ENCODE measurements at places on chromosomes 7 and 10. TPM values are rescaled to one million over a fixed set of nuclear protein-coding genes. Genes with fewer than 3 reads are reported as not detected.

DNA sequence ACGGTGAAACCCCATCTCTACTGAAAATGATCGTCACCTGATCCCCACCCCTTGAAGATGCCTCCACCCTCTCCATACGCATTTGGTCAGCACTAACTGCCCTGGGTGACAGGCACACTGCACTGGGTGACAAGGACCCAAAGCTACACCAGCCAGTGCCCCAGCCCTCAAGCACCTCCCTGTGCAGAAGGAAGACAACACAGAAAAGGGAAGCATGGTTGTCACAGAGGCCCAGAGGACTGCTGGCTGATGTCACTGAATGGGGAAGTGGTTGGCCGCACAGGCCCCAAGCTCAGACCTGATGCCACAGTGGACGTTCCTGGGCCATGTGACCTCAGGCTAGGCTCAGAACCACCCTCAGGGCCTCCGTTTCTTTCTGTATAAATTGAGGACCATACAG lies 4.2 kb upstream of the PILRA start:
- H3K27ac ChIP-seq = no peak overlapping the region
- H3K27me3 ChIP-seq = no peaks in the 10 kb centered on the region
- H3K36me3 ChIP-seq = no peaks in the 10 kb centered on the region
- no peak overlapping the region for H3K4me3 ChIP-seq
- DNase-seq = no peak

DNA sequence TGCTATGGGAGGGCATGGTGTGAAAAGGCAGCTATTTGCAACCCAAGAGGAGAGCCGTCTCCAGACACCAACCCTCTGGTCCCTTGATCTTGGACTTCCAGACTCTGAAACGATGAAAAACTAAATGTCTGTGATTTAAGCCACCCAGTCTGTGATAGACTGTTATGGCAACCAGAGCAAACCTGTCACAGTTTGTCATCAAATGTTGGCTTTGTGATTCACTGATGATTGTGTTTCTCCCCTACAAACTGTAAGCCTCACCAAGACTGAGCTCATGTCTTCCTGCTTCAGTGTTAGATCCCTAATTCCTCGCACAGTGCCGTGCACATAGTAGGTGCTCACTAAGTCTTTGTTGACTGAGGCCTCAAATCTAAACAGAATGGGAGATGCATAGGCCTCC lies 224.6 kb upstream of the PITRM1 start:
- H3K4me3 ChIP-seq = no peak overlapping the region
- H3K4me1 ChIP-seq = no peaks in the 10 kb centered on the region
- no peak overlapping the region for H3K27ac ChIP-seq
- no peak for DNase-seq

The EGFR gene
- total RNA-seq = 55.1 TPM

DNA sequence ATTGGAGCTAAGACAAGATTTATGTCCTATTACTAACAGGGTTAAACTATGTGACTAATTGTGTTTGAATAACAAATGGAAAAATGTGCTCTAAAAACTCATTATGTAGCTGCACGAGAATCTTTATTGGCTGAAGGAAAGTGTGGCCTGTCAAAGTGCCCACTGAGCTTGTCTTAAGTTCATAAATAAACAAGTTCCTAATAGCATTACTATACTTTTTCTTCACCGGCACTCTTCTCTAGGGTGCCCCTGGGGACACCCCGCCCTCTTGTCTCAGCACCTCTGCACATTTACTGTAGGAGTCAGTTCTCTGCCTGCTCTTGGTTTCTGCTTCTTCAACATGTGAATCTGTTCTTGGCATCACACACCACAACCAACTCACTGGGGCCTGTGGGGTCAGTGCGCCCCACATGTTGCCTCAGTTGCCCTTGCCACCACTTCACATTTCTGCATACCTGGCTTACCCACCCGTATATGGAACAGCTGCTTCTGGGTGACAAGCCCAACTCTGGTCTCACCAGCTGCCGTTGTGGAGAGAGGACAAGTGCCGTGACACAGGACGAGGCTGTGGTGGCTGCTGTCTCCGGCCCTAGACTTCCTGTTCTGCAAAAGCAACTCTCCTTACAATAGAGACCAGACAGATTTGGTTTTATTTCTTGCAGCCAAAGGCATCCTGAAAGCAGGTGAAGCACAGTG lies 96.3 kb upstream of the DDC start:
- H3K4me3 ChIP-seq = no peak overlapping the region
- no peaks in the 10 kb centered on the region for H3K27me3 ChIP-seq
- no peaks in the 10 kb centered on the region for H3K36me3 ChIP-seq

DNA sequence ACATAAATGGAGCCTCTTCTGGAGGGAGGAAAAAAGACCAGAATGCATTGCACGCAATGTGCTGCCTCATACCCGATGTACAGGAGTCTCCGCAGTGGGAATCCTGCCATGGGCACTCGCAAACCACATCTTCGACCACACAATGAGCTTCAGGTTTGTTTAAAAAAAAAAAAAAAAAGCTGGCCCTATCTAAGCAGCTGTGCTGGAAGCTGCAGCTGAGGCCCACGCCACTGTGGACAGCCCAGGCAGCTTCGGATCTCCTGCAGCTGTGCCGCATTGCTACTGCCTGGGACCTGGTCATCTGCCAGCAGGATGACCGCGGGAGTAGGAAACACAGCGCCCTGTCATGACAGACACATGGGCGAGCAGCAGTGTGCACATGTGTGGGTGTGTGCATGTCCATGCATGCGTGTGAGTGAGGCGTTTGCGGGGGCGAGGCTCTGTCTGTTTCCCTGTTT lies 26.0 kb downstream of the EN2 start:
- H3K4me3 ChIP-seq = no peak overlapping the region
- H3K27me3 ChIP-seq = no peaks in the 10 kb centered on the region
- no peaks in the 10 kb centered on the region for H3K4me1 ChIP-seq
- H3K27ac ChIP-seq = no peak overlapping the region

The SFRP4 gene
- not detected for total RNA-seq

- H3K4me3 ChIP-seq = no peak overlapping the region
- H3K27ac ChIP-seq = no peak overlapping the region
- no peaks in the 10 kb centered on the region for H3K36me3 ChIP-seq
- no peaks in the 10 kb centered on the region for H3K27me3 ChIP-seq
- no peak for DNase-seq
Observed at GRCh38 chr7:99808766-99809165, 19.0 kb upstream of the CYP3A43 start.

- no peaks in the 10 kb centered on the region for H3K36me3 ChIP-seq
- no peak for DNase-seq
- H3K4me3 ChIP-seq = no peak overlapping the region
Observed at GRCh38 chr7:67343114-67343513, 346.5 kb downstream of the TYW1 start.

DNA sequence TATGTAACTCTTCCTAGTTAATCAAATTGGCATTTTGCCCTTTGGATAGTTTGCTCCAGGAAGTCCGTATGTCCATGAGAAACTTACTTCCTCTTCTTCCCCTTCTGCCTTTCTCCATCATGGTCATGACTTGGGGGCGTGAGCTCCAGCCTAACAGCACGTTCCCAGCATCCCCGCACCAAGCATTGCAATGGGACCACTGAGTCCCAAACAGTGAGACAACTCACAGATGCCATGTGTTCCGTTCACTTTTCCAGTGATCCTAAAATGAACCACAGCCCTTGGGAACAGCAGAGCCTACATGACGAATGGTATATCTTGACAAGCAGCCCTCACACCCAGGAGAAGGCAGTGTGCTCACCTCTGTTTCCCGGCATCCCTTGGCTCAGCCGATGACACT lies 10.7 kb downstream of the BTBD16 start:
- H3K27me3 ChIP-seq = no peaks in the 10 kb centered on the region
- no peaks in the 10 kb centered on the region for H3K36me3 ChIP-seq
- no peak overlapping the region for H3K4me3 ChIP-seq
- DNase-seq = no peak
- H3K27ac ChIP-seq = no peak overlapping the region

DNA sequence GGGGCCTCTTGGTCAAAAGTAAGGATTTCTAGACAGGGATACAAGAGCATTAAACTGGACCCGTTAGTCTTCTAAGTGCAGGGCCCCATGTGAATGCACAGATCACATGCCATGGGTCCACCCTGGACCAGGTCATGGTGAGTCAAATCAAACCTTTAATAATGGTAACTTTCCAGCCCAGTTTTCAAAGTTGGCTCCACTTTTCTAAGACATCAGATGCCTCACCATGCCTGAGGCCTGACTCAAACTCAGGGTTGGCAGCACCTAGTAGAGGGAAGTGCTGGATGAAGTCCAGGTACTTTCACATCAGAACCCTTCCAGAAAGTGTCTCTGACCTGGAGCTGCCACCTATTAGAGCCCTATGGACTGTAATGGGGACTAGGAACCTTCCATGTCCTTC lies 9.7 kb upstream of the SMIM30 start:
- no peak overlapping the region for H3K4me3 ChIP-seq
- no peak overlapping the region for H3K27ac ChIP-seq
- no peaks in the 10 kb centered on the region for H3K4me1 ChIP-seq
- DNase-seq = no peak
- H3K36me3 ChIP-seq = no peaks in the 10 kb centered on the region

DNA sequence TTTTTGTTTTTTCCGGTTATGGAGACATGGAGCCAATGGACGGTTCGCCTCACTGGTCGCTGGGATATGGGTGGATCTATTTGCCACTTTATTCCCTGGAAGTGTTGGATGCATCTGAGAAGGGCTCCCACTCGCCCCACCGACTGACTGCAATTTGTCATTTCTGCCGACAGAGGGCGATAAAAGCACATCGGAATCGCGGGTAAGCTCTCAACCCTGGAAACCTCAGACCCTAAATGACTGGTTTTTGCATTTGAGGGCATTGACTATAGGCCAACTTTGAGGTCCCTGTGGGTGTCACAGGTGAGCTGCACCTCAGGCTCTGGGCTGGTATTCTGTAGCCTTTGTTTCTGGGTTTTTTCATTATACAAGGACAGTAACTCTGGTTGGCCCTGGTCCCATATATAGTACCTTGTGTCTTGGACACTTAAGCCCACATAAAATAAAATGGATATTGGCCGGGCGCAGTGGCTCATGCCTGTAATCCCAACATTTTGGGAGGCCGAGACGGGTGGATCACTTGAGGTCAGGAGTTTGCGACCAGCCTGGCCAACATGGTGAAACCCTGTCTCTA lies 11.9 kb upstream of the OPALIN start:
- peak; percentile 66 for DNase-seq
- H3K4me3 ChIP-seq = peak overlapping the region; percentile 27
- H3K36me3 ChIP-seq = no peaks in the 10 kb centered on the region
- H3K27ac ChIP-seq = no peak overlapping the region
- no peaks in the 10 kb centered on the region for H3K27me3 ChIP-seq

The CALML3 gene
- total RNA-seq = 0.18 TPM

- no peaks in the 10 kb centered on the region for H3K36me3 ChIP-seq
- H3K27me3 ChIP-seq = no peaks in the 10 kb centered on the region
- H3K27ac ChIP-seq = no peak overlapping the region
- H3K4me3 ChIP-seq = no peak overlapping the region
- no peak for DNase-seq
- no peaks in the 10 kb centered on the region for H3K4me1 ChIP-seq
Observed at GRCh38 chr7:44333911-44334733, 8.7 kb upstream of the CAMK2B start.

The SLC13A1 gene
- not detected for total RNA-seq

The TMEM139 gene
- 26.2 TPM for total RNA-seq

DNA sequence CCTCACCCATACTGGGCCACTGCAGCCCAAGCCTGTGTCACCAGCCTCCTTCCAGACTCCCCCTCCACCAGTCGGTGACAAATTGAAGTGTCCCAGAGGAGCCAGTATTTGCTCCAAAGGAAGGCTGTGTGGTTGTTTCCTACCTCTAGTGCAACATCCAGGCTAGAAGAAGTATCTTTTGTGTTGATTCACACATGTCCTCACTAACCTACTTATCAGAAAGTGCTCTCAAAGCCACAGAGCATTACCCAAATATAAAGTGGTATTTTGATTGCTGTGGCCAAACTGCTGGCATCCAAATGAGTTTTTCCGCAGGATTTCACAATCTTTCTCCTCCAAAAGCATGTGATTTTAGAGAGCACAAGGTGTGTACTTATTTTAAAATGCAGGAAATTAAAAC lies 134.8 kb downstream of the CUL2 start:
- H3K27me3 ChIP-seq = no peaks in the 10 kb centered on the region
- H3K4me3 ChIP-seq = no peak overlapping the region
- no peaks in the 10 kb centered on the region for H3K4me1 ChIP-seq
- no peak for DNase-seq
- H3K36me3 ChIP-seq = no peaks in the 10 kb centered on the region

The EXOSC1 gene
- total RNA-seq = 77.5 TPM

The STEAP4 gene
- total RNA-seq = not detected

The HOGA1 gene
- 0.67 TPM for total RNA-seq

GRCh38 chr10:61957806-61958205 lies 56.3 kb downstream of the ARID5B start:
- H3K36me3 ChIP-seq = peaks cover 6% of the 10 kb centered on the region
- DNase-seq = no peak
- H3K27ac ChIP-seq = peak overlapping the region; percentile 26
- H3K4me3 ChIP-seq = no peak overlapping the region
- peaks cover 37% of the 10 kb centered on the region for H3K4me1 ChIP-seq

DNA sequence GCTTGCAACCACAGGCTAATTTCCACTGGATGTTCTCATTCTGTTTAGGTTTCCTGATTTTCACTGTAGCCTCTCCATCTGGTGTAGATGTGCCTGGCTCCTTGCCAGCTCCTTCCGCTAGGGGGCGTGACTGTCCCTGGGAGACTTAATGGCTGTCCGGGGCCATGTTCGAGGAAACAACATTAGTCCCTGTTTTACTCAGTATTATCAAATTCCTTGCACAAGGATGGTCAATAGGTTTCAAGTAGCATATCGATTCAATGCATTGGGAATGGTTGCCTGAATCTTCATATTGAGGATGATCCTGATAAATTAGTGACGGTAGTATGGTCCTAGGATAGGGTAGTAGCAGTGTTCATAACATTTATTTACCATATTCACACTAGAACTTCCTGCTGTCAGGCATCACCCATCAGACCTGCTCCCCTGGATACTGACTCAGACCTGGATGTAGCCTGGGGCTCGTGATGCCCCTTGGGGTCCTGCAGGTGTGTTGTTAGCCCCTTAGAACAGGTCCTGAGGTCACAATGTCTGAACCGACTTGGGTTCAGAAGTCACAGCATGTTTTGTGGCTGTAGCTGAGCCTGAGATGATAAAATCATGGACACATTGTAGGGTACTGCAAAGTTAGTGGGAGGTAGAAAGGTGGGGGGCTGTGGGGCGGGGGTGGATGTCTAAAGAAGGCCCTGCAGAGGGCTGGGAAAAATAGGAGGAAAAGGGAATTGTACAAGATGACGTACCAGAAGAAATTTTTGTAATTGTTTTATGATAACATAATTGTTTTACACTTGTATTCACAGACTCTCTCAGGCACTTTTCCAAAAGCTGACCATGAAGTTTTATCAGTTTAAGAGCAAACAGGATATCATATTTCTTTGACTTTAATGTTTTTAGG lies 8.9 kb upstream of the EXOC6 start:
- no peak overlapping the region for H3K4me3 ChIP-seq
- H3K4me1 ChIP-seq = peaks cover 9% of the 10 kb centered on the region
- H3K27me3 ChIP-seq = no peaks in the 10 kb centered on the region
- H3K36me3 ChIP-seq = no peaks in the 10 kb centered on the region

The CPVL gene
- 109 TPM for total RNA-seq

- no peaks in the 10 kb centered on the region for H3K27me3 ChIP-seq
- no peak for DNase-seq
- no peak overlapping the region for H3K4me3 ChIP-seq
- H3K27ac ChIP-seq = no peak overlapping the region
Observed at GRCh38 chr7:3094701-3095445, 51.2 kb upstream of the CARD11 start.

Data from Caco-2 (cell line).